ENCODE measurements at places on chromosomes 1 and 21. TPM values are rescaled to one million over a fixed set of nuclear protein-coding genes. Genes with fewer than 3 reads are reported as not detected.

Gene SPRR3
- total RNA-seq, result not detected

DNA sequence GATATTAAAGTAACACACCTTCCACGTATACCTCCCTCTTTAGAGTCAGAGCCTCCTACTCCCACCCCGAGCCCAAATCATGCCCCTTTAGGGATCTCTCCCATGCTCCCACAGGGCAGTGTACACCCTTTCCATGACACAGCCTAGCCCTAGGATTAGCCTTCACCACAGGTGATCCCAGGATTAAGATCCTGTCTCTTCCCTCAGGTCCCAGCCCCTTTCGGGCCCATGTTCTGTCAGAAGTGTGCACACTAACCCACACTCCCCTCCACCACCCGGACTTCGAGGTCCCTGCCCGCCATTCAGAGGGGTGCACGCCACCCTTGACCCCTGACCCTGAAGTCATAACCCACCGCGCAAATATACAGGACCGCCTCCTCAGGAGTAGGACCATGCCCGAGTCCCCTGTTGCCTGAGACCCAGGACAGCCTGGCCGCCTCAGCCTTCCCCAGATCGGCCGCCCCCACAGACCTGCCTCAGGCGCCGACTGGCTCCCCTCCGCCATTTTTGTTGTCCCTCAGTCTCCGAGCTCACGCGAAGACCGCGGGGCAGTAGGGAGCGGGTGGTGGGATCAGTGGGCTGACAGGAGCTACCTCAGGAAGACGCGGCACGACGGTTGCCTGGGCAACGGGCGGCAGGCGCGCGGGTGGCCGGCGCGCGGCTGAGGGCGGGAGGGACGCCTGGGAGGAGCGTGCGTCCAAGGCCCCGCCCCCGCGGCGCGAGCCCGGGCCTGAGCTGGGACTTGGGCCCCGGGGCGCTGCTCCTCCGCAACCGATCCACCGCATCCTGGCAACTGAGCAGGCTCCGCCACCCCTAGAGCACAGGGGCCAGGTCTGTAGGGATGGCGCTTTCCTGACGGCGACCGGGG, at the start of gene AGBL4:
Gene AGBL4 (minus strand): TSS at position 663 of the 868 bp plus-strand sequence.
- DNase-seq, result no peak
- H3K27ac ChIP-seq, result no peak within 1 kb of the TSS
- H3K4me1 ChIP-seq, result peaks cover 4% of the 10 kb centered on the region
- H3K36me3 ChIP-seq, result no peaks in the 10 kb centered on the region

- no peak for DNase-seq
- H3K27ac ChIP-seq, result no peak overlapping the region
- H3K36me3 ChIP-seq, result no peaks in the 10 kb centered on the region
- H3K4me1 ChIP-seq, result peaks cover 9% of the 10 kb centered on the region
- H3K27me3 ChIP-seq, result no peaks in the 10 kb centered on the region
- no peak overlapping the region for H3K4me3 ChIP-seq
Observed at GRCh38 chr1:67457247-67457646, 27.0 kb upstream of the SERBP1 start.

GRCh38 chr1:160624464-160624863, 22.4 kb downstream of the SLAMF1 start:
- H3K4me1 ChIP-seq, result peaks cover 92% of the 10 kb centered on the region
- no peaks in the 10 kb centered on the region for H3K27me3 ChIP-seq
- H3K27ac ChIP-seq, result peak overlapping the region; percentile 96
- DNase-seq, result no peak

DNA sequence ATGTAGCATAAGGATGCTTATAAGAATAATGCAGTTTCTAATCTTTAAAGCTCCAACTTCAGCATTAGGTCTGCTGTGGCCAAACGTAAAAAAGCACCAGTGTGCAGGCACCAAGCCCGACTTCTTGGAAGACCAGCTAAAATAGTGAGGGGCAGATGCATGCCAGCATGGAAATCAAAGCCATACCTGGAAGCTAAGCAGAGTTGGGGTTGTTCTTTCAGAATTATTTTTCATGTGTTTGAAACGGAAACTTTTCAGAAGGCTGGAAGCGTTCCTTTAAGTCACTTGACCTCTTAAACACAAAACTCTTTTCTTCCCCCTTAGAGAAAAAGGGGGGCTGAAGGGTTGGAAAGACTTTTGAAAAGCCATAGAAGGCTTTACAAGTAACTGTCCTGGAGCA, 329.2 kb upstream of the C1orf87 start:
- H3K4me1 ChIP-seq, result no peaks in the 10 kb centered on the region
- H3K27ac ChIP-seq, result no peak overlapping the region
- H3K4me3 ChIP-seq, result no peak overlapping the region
- DNase-seq, result no peak
- peaks cover 2% of the 10 kb centered on the region for H3K27me3 ChIP-seq
- H3K36me3 ChIP-seq, result no peaks in the 10 kb centered on the region

GRCh38 chr1:151716771-151717631, at the start of gene CELF3:
TSS of gene CELF3 (minus strand) at chr1:151716803. CDS start at chr1:151716020, 783 bp downstream.
- no peak for DNase-seq
- H3K27me3 ChIP-seq, result peaks cover 62% of the 10 kb centered on the region
- H3K27ac ChIP-seq, result no peak within 1 kb of the TSS
- H3K36me3 ChIP-seq, result no peaks in the 10 kb centered on the region
- H3K4me3 ChIP-seq, result no peak within 1 kb of the TSS

- no peaks in the 10 kb centered on the region for H3K4me1 ChIP-seq
- no peaks in the 10 kb centered on the region for H3K27me3 ChIP-seq
- H3K27ac ChIP-seq, result no peak overlapping the region
Observed at GRCh38 chr1:35726450-35727433, 8.1 kb upstream of the C1orf216 start.

DNA sequence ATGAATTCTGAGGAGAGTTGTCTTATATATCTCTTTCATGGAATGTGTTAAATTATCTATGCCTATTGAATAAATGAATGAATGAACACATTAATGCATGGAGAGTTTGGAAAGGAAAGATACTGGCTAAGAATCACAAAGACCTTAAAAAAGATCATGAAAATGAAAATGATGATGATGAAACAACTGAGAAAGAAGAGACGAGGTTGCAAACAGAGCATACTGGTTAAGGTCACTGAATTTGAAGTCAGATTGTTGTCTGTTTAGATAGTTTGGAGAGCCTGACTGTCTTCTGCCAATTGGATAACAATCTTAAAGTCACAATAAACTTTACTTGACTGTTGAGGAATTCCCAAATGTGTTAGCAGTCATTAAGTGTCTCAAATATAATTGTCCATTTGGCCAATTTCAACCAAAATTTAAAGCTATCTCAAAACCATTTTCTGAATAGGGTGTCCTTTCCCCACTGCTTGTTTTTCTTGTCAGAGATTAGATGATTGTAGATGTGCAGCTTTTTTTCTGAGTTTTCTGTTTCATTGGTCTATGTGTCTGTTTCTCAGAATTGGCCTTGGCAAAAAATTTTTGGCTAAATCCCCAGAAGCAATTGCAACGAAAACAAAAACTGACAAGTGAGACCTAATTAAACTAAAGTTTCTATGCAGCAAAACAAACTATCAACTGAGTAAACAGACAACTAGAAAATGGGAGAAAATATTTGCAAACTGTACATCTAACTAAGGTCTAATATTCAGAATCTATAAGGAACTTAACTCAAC, 132.2 kb downstream of the PTGER3 start:
- DNase-seq, result no peak
- no peak overlapping the region for H3K27ac ChIP-seq
- H3K36me3 ChIP-seq, result no peaks in the 10 kb centered on the region
- H3K4me1 ChIP-seq, result no peaks in the 10 kb centered on the region
- H3K4me3 ChIP-seq, result no peak overlapping the region

DNA sequence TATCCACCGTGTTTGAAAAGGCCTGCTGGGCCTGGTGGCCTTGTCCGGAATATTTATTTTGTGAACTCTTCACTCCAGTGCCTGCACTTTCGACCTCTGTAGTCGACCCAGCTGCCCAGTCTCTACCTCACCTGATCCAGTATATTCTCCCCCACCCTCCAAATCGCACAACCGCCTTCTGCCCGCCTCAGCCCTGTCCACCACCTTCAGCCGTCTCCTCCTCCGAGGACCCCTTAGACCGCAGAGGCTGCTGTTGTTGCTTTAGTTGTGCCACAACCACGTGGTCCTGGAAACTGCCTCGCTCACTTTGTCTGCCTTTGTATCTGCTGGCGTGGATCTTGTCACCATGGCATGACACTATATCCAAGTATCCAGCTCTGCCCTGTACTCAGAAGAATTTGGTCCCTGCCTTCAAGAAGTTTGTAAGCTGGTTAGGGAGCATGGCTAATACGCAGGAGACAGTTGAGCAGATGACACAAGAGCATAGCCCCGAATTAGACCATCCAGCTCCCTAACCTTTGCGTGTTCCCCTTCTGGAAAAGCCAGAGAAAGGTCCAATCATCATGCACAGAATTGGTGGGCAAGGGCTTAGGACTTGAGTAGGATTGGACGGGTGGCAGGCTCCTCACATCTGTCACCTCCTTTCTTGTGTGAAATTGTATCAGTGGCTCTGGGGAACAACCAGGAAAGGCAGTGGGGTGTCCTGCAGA, 1.5 kb downstream of the PHGDH start:
- DNase-seq, result peak; percentile 16
- H3K36me3 ChIP-seq, result peaks cover 35% of the 10 kb centered on the region

DNA sequence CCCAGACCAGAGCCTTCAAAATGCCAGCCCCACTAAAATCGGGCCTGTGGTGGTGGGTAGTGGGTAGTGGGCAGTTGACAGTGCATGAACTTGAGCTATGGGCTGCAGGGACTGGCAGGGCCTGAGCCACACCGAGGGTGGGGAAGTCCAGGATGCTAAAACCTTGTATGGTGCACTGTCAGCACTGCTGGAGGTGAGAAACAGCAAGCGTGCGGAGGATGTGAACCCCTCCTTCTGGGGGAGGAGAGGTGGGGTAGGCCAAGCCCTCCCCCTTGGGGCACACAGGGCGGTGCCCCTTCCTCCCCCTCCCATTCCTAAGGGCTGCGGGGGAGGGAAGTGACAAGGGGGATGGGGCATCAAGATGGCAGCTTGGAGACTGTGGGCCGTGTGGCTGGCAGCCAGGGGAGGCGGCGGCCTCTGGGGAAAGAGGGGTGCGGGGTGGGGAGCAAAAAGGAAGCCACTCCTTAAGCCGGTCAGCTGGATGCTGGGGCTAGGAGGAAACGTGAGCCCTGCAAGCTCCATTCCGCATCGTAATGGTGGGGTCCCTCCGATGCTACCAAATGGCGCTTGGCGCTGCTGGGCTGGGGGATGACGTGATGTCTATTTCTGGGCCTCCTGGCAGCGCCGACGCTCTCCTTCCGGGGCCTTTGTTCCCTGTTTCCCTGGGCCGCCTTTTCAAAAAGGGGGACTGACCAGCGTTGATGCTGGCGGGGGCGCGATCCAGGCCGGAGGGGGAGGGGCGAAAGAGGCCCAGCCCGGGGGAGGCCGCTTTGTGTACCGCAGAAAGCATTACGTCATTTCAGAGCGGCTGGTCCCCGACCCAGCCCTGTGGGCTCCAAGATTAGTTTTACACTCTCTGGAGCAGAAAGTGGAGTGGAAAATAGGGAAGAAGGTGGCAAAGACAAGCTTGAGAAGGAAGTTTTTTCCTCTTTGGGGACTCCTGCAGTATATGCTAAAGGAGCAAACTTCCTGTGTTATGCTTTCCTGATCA, 809 bp downstream of the SYT11 start:
- H3K4me3 ChIP-seq, result peak overlapping the region; percentile 100
- peaks cover 4% of the 10 kb centered on the region for H3K36me3 ChIP-seq
- H3K27ac ChIP-seq, result peak overlapping the region; percentile 61
- H3K4me1 ChIP-seq, result peaks cover 50% of the 10 kb centered on the region
- peaks cover 24% of the 10 kb centered on the region for H3K27me3 ChIP-seq

Data from activated naive CD4-positive, alpha-beta T cell treated with anti-CD3 and anti-CD28 coated beads for 36 hours (primary cell).